ENCODE measurements at places on chromosomes 4 and X. TPM values are rescaled to one million over a fixed set of nuclear protein-coding genes. Genes with fewer than 3 reads are reported as not detected.

- H3K4me3 ChIP-seq: no peak overlapping the region
- no peak overlapping the region for H3K27ac ChIP-seq
- H3K27me3 ChIP-seq: no peaks in the 10 kb centered on the region
These were observed 983.1 kb upstream of the PABPC4L start for GRCh38 chr4:135184715-135185114.

DNA sequence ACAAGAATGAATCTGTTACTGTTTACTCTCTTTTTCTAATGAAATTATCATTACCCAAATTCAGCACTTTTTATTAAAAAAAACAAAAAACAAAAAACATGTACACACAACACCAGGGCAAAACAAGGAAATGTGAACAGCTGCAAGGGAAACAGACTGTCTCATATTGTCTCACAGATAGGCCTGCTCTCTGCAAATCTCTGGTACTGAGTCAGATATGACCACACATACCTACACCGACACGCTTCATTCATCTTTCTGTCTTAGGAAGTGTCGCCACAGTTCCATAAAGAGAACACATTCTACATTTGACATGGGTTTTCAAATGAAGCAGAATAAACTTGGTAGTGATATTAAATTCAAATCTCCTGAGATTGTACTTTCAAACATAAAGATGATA, 92.2 kb upstream of the GPR34 start:
- no peaks in the 10 kb centered on the region for H3K27me3 ChIP-seq
- DNase-seq: no peak
- no peak overlapping the region for H3K27ac ChIP-seq
- no peak overlapping the region for H3K4me3 ChIP-seq

- no peaks in the 10 kb centered on the region for H3K27me3 ChIP-seq
- H3K4me3 ChIP-seq: peak within 1 kb of the TSS; percentile 59
- peak; percentile 48 for DNase-seq
- peak within 1 kb of the TSS; percentile 81 for H3K27ac ChIP-seq
These were observed at the start of gene MTMR1 for GRCh38 chrX:150692831-150693724. MTMR1 (plus strand) TSS chrX:150693396; CDS start chrX:150693531, 135 bp downstream.

- H3K4me1 ChIP-seq: no peaks in the 10 kb centered on the region
- H3K4me3 ChIP-seq: no peak overlapping the region
- H3K27ac ChIP-seq: no peak overlapping the region
These were observed 56.6 kb downstream of the STAP1 start for GRCh38 chr4:67615119-67615518.

DNA sequence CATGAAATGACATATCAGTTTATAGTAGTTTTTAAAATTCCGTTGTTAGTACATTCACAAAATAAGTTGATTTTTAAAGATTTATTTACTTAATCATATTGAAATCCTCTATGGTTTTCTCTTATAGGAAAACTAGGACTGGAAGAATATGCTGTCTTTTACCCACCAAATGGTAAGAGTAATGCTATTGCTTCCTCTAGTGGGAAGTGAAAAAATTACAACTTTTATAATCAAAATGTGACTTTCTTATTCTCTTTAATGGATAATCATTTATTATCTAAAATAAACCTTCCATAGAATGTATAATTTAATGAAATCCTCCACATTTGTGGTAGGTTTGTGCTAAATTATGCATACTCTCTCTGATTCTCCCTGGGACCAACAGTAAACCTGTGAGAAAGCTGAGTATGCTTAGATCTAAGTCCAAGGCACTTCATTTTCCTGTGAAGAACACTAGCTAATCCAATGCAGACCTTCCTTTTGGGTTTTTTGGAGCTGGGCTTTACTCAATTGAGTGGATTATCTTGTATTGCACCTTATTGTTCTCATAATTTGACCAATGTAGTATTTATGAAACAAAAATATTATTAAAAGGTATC, 136.2 kb downstream of the TBC1D19 start:
- DNase-seq: no peak
- H3K27me3 ChIP-seq: no peaks in the 10 kb centered on the region
- no peak overlapping the region for H3K4me3 ChIP-seq
- no peaks in the 10 kb centered on the region for H3K4me1 ChIP-seq
- no peaks in the 10 kb centered on the region for H3K36me3 ChIP-seq

DNA sequence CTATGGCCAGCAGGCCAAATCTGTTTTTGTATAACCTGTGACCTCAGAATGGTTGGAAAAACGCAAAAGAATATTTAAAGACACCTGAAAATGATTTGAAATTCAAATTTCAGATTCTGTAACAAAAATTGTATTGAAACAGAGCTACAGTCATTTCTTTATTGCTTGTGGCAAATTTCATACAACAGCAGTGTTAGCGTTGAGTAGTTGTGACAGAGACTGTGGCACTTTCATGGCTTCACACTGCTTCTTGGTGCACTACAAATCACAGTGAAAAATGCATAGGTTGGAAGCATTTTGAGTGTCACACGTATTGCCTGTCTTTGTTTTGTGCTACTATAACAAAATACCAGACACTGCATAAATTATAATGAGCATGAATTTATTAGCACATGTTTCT, 12.2 kb upstream of the PARM1 start:
- H3K4me1 ChIP-seq: no peaks in the 10 kb centered on the region
- no peak overlapping the region for H3K27ac ChIP-seq
- no peaks in the 10 kb centered on the region for H3K36me3 ChIP-seq
- H3K27me3 ChIP-seq: no peaks in the 10 kb centered on the region
- no peak overlapping the region for H3K4me3 ChIP-seq

- H3K4me3 ChIP-seq: no peak overlapping the region
- H3K4me1 ChIP-seq: peaks cover 10% of the 10 kb centered on the region
- no peak overlapping the region for H3K27ac ChIP-seq
- no peaks in the 10 kb centered on the region for H3K27me3 ChIP-seq
- H3K36me3 ChIP-seq: peaks cover 12% of the 10 kb centered on the region
These were observed 4.7 kb downstream of the THAP9 start for GRCh38 chr4:82905205-82905604.

DNA sequence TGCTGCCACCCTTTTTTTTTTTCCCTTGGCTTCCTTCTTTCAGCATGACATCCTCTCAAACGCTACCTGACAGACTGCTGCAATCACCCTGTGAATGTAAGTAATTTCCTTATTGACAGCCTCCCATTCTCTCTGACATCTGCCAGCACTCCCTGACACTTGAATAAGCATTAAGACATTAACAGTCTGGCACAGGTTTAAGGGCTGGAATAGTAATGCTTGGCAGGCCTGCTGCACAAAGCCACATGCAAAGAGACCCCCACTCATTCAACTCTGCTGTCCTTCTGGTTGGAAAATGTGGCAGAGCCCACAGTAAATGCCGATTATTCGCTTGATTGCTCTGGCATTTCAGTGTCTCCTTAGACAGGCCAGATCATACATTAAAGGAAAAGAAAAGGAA, 28.1 kb upstream of the RASGEF1B start:
- no peak overlapping the region for H3K27ac ChIP-seq
- H3K4me1 ChIP-seq: peaks cover 6% of the 10 kb centered on the region
- DNase-seq: no peak
- H3K36me3 ChIP-seq: no peaks in the 10 kb centered on the region

DNA sequence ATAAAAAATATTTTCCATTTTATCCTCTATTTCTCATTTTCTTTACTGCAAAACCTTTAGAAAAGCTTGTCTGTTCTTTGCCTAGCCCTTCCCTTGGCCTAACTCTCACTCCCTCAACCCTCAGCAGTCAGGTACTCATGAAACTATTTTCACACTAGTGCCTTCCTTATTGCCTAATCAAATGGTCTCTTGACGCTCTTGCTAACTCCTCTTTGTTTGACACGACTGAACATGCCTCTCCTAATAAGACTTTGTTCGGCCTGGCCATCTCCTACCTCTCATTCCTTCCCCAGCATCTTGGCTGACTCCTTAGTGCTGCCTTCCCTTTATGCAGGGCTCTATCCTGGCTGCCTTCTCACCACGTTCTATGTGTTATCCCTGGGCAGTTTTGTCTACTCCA, 11.1 kb upstream of the LRAT start:
- no peaks in the 10 kb centered on the region for H3K27me3 ChIP-seq
- no peak for DNase-seq
- no peaks in the 10 kb centered on the region for H3K4me1 ChIP-seq
- H3K27ac ChIP-seq: no peak overlapping the region

DNA sequence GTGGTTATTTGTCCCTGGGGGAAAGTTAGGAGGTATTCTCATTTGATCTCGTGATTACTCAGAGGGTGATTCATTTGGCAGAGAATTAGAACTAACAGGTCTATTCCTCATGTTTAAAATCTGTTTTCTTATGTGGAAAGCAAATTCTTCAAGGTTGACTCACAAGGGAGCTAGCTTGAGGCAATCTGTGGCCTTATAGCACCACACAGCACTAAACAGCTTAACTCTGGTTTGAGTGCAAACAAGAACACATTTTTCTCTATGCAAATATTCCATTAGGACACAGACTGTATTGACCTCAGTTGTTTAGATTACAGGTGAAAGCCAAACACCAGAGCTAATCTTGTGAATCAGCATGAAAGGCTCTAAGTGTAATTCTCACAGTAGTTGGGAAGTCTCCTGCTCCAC, 694.4 kb upstream of the POU3F4 start:
- H3K4me1 ChIP-seq: no peaks in the 10 kb centered on the region
- DNase-seq: no peak
- H3K4me3 ChIP-seq: no peak overlapping the region
- no peak overlapping the region for H3K27ac ChIP-seq
- H3K27me3 ChIP-seq: no peaks in the 10 kb centered on the region
- no peaks in the 10 kb centered on the region for H3K36me3 ChIP-seq

DNA sequence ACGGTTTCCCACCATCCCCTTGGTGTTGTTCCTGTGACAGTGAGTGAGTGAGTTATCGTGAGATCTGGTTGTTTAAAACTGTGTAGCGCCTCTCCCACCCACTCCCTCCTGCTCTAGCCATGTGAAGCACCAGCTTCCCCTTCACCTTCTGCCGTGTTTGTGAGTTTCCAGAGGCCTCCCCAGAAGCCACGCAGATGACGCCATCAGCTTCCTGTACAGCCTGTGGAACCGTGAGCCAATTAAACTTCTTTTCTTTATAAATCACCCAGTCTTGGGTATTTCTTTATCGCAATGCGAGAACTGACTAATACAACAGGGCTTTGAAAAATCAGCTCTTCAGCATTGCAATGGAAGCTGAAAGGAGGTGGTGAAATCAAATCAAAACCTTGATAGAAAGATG, 50.0 kb downstream of the FGFBP1 start:
- no peak overlapping the region for H3K4me3 ChIP-seq
- no peak for DNase-seq
- no peaks in the 10 kb centered on the region for H3K4me1 ChIP-seq
- H3K27me3 ChIP-seq: no peaks in the 10 kb centered on the region
- no peaks in the 10 kb centered on the region for H3K36me3 ChIP-seq
- no peak overlapping the region for H3K27ac ChIP-seq

- H3K27ac ChIP-seq: no peak overlapping the region
- no peak overlapping the region for H3K4me3 ChIP-seq
- DNase-seq: no peak
- no peaks in the 10 kb centered on the region for H3K4me1 ChIP-seq
These were observed 31.0 kb downstream of the ALPK1 start for GRCh38 chr4:112327965-112328733.

DNA sequence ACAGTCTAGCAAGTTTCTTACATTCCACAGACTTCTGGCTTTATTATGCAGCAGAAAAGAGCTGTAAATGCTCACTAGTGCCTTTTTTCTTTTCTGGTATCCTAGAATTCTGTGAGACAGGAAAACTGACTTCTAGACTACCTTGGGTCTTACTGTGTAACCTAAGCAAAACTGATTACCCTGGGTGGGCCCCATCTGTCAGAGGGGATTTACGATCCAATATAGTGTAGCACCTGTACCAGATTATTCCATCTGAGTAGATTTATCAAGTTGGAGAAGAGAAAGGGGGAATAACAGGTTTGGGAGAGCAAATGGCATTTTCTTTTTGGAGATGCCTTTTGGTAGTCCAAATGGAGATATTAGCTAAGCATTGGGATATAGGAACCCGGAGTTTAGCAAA, 46.7 kb downstream of the FSTL5 start:
- no peaks in the 10 kb centered on the region for H3K4me1 ChIP-seq
- H3K4me3 ChIP-seq: no peak overlapping the region
- no peaks in the 10 kb centered on the region for H3K36me3 ChIP-seq

DNA sequence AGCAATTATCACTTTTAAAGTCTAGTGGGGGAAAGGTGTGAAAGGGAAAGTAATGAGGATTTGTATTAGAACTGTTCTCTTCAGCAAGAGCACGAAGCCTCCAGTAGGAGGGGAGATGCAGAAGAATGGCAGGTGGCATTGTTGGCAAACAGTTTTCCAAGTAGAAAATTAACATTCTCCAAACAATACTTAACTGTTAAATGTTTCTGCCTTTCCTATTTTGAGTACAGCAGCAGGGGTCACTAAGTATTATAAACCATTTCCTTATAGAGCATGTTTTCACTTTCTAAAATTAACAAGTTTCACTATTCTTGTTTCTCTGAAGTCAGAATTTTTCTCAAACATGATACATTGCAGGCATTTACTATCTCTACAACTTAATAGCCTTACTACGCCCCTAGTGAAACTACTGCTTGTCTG, 58.7 kb downstream of the LEF1 start:
- H3K27me3 ChIP-seq: no peaks in the 10 kb centered on the region
- no peak overlapping the region for H3K4me3 ChIP-seq
- no peak for DNase-seq

DNA sequence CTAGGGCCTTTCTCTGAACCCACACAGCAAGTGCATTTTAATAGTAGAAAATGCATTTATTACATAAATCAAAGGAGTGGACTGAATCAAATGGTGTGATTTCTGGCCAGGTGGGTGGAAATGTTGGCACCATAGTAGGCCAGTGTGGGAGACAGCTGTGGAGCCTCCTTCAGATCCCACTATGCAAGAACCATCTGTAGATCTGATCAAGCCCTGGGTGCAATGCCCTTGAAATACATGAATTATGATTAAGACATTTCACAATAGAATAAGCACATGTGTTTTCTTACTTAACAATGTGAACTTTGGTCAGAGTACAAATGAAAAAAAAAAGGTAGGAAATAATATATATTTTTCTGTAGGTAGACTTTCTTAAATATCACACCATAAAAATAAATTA, 204.3 kb downstream of the PCDH7 start:
- H3K27me3 ChIP-seq: no peaks in the 10 kb centered on the region
- no peak overlapping the region for H3K4me3 ChIP-seq
- H3K36me3 ChIP-seq: no peaks in the 10 kb centered on the region

DNA sequence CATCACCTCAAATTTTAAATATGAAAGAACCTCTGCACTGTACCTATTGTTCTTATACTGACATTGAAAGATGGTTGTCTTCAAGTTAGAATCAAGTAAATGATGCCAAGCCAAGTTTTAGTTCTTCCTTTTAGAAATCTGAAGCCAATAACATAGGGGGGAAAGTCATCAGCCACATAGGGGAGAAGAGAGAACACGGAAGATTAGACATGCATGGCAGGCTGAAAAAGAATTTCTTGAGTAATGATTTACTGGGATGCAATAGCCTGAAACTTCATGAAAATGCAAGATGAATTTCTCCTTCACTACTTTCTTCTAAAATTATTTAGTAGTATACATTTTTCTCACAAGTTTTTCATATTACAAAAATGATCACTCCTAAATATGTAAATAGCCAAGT, 13.6 kb upstream of the EPGN start:
- H3K27ac ChIP-seq: no peak overlapping the region
- H3K4me3 ChIP-seq: no peak overlapping the region
- DNase-seq: no peak
- H3K4me1 ChIP-seq: no peaks in the 10 kb centered on the region
- H3K27me3 ChIP-seq: no peaks in the 10 kb centered on the region

GRCh38 chr4:174523025-174523693, 871 bp upstream of the HPGD start:
- peaks cover 11% of the 10 kb centered on the region for H3K4me1 ChIP-seq
- peak overlapping the region; percentile 87 for H3K27ac ChIP-seq
- H3K36me3 ChIP-seq: no peaks in the 10 kb centered on the region
- H3K27me3 ChIP-seq: peaks cover 11% of the 10 kb centered on the region
- DNase-seq: no peak

Gene SAGE1
- total RNA-seq: not detected

Gene AMTN
- total RNA-seq: not detected

Gene NIPAL1
- total RNA-seq: 1.3 TPM

Gene GABRQ
- not detected for total RNA-seq

Gene CSAG1
- not detected for total RNA-seq

Gene DUSP21
- total RNA-seq: not detected

Gene ADH1A
- 3.0 TPM for total RNA-seq

Gene TLR7
- 7.8 TPM for total RNA-seq
